ENCODE measurements at places on chromosomes 16 and 17.
A peak's percentile ranks its signal among the peaks of the same experiment; 100 is the strongest.

DNA sequence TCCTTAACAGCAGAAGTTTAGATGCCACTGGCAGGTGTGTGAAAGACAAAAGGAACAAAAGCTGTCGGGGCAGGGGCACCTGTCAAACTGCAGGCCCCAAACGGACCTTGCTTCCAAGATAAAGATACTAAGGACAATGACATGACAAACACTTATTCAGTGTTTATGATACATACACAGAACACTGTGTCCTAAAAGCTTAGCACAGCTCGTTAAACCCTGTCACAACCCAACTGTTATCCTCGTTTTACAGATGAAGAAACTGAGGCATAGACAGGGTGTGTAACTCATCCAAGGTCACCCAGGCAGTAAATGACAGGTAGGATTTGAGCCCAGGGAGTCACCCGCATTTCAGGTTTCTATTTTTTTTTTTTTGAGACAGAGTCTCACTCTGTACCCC lies 9.6 kb downstream of the SDK2 start:
- no peak for DNase-seq

- no peak for DNase-seq
Measured at GRCh38 chr16:53837426-53837825, 133.5 kb downstream of the FTO start.

GRCh38 chr17:82740906-82741759 lies 5.7 kb downstream of the FN3K start:
- no peak for DNase-seq

DNA sequence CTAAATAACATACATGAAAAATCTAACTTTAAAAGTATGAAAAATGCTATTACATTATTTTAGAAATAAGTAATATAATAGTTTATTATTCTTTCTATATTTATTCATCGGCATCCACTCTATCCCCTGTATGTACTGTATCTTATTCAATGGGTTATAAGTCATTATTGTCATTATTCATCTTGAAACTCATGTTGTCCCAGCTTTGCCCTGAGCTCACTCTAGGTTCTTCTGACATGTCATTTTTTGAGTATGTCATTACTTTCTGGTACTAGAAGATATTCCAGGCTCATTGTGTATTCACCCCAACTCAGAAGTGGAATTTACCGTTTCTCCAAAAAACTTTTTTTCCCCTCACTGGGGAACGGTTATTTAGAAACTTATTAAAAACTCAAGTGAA lies 53.0 kb upstream of the MNT start:
- no peak for DNase-seq

DNA sequence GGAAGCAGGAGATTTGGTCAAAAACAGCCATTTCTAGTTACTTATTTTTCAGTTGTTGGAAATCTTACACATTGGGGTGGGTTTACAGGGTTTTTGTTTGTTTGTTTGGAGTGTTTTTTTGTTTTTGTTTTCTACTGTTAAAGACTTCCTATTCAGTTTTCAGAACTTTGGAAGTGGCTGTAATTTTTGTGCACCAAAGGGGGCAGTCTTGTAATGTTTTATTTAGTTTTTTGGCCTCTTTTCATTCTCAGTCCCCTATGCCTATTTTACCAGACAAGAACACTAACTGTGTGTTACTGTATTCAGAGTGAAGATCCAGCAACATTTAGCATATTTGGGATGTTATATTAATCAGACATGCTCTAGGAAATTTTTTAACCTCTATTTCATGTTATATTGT lies 20.6 kb downstream of the TPPP3 start:
- DNase-seq, result no peak

- DNase-seq, result no peak
Measured at GRCh38 chr16:745739-746138, 4.9 kb upstream of the CIAO3 start.

- no peak for DNase-seq
Measured at GRCh38 chr16:152141-153128, at the start of gene HBZ. Gene HBZ (plus strand): TSS chr16:152644. CDS start chr16:152910, 266 bp downstream.

DNA sequence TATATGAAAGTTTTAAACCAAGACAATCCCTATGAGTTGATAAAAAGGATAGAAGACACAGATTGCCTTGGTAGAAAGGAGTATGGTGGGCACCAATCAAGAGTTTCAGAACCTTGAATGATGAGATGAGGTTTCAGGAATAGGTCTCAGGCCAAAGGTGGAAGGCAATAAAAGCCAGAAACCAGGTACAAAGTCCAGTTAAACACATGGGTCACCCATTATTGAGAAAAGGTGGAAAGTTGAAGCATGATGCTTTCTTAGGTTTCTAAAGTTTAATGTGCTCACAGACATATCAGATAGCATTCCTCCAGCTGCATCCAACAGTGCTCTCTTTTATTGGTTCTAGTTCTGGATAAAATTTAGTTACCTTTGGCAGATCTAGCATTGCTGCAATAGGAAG lies 950.8 kb upstream of the SOX9 start:
- DNase-seq, result no peak

DNA sequence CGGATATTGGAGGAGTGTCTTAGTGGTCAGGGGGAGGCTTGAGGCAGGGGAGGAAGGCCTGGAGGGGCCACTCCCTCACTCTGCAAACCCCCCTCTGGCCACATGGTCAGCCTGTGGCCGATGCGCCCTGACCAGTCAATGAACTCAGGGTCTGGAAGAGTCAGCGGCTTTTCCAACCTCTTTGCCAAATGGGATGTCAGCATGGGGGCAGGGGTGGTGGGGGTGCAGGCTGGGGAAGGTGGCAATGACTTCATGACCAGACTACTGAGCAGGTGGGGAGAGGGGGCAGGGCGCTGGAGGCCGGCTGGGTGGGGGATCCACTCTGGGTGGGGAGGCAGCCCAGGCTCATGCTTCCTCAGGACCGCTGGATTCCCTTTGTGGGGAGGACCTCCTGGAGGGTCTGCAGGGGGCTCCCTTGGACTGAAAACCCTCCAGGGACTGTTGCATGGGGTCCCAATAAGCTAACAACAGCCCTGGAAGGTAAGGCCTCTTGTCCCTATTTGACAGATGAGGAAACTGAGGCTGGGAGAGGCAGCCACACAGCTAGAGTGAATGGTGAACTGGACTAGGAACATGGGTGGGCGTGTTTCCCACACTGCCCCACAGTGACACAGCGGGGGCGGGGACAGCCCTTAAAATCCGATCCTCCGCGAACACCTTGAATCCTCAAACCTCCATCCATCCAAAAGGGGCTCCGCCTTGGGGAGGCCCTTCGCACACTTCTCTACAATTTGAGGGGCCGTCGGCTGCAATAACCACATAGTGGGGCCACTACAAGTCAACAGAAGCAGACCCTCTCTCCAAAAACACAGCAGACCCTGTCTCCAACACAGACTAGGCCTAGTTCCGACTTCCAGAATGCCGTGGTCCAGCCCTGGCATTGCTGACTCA lies 81.0 kb upstream of the TOB1 start:
- DNase-seq, result no peak

GRCh38 chr17:66432996-66433551 lies 130.7 kb downstream of the PRKCA start:
- DNase-seq, result no peak

DNA sequence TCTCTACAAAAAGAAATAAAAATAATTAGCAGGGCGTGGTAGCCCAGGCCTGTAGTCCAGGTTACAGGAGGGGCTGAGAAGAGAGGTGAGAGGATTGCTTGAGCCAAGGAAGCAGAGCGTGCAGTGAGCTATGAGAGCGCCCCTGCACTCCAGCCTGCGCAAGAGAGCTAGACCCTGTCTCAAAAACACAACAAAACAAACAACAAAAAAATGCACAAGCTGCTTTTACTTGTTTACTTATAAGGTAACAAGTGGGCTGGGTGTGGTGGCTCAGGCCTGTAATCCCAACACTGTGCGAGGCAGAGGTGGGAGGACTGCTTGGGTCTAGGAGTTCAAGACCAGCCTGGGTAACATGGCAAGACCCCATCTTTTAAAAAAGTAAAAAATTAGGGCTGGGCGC lies 1.7 kb downstream of the CYTH1 start:
- no peak for DNase-seq

GRCh38 chr17:2214929-2215615 lies 88.5 kb downstream of the SMG6 start:
- no peak for DNase-seq

- no peak for DNase-seq
Measured at GRCh38 chr17:49180998-49181635, 29.3 kb downstream of the GNGT2 start.

DNA sequence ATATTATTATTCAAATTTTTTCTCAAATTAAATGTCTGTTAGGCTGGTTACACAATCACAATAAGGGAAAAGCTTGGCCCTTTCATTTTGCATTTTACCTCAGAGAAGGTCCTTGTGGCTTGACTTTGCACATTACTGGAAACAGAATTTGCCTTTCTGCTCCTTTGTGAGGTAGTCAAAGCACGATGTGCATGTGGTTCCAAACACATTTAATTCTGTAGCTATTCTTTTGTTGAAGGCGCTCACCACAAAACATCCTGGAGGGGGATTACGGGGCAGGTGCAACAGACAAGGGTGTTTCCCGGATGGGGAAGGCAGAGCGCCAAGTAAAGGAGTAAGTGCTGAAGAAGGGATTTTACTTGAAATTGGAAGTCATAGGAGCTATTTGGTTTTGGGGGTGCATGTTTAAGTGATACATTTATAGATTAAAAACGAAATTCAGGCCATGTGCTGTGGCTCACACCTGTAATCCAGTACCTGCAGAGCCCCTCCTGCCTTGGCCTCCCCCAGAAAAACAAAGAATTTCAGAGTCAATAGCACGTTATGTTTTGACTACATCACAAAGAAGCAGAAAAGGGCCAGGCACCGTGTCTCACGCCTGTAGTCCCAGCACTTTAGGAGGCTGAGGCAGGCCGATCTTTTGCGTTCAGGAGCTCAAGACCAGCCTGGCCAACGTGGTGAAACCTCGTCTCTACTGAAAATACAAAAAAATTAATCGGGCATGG lies 31.2 kb upstream of the TENT4B start:
- no peak for DNase-seq

DNA sequence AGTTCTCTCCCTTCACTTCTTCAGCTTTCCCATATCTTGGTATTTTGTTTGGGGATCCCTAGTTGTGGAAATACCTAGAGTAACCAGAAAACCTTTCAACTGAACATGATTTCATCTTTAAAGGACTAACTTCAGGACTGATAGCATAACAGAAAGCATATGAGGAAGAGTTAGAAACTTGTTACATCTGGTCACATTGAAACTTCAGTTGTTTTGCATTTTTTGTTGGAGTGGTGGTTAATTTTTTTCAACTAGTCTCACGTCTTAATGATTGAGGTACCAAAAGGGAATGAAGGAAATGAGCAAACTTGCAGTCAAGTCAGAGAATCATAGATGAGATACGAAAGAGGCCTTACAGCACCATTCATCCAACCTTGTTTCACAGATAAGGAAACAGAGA lies 49.6 kb downstream of the TANGO6 start:
- no peak for DNase-seq

GRCh38 chr17:7404737-7405349 lies 946 bp upstream of the TMEM256 start:
- peak; percentile 65 for DNase-seq

DNA sequence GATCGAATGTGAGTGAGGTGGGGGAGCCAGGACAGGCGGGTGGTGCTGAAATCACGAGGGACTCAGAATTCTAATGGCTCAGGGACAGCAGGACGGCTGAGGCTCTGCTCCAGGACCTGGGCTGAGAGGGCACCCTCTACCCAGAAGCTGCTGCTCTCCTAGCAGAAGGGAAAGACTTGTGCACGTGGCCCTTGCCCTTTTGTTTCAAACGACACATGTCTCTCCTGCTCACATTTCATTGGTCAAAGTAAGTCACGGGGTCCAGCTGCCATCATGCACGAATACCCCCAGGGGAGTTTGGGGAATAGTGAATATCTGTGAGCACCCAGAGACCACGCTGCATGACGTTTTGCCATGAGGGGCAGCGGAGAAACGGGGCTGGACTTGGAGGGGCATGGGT lies 73.2 kb downstream of the RTN4RL1 start:
- DNase-seq, result no peak

- DNase-seq, result no peak
Measured at GRCh38 chr16:730666-731509, 4.0 kb downstream of the HAGHL start.

DNA sequence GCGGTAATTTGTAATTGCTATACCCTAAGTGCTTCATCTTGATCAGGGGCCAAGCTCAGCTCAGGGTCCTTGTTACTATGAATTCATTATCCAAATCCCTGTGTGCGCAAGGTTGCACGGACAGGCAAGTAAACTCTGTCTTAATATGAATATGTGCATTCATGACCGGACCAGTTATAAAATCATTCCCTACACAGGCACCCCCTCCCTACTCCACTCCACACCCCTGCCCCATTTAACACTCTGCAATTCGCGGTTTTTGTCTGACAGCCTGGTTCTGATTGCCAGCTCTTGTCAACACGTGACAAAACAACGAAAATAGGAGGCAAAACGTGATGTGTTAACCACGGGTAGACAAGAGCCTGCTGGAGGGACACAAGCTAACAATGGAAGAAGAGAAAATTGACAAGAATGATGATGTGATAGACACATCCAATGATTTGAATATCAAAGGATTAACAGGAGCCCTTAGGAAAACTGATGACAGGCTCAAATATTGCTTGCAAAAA lies 76.5 kb downstream of the CACNG3 start:
- DNase-seq, result no peak

- no peak for DNase-seq
Measured at GRCh38 chr16:66014221-66014620, 352.3 kb upstream of the CDH5 start.

GRCh38 chr17:82235775-82236141 lies 6.9 kb downstream of the SLC16A3 start:
- no peak for DNase-seq

- DNase-seq, result no peak
Measured at GRCh38 chr16:67040166-67040565, 11.2 kb downstream of the CBFB start.

- DNase-seq, result peak; percentile 40
Measured at GRCh38 chr17:49218941-49219913, 8.7 kb downstream of the ABI3 start.

- DNase-seq, result no peak
Measured at GRCh38 chr16:4936991-4937781, at the start of gene PPL. Gene PPL (minus strand): TSS chr16:4937148. CDS start chr16:4937045, 103 bp downstream.

DNA sequence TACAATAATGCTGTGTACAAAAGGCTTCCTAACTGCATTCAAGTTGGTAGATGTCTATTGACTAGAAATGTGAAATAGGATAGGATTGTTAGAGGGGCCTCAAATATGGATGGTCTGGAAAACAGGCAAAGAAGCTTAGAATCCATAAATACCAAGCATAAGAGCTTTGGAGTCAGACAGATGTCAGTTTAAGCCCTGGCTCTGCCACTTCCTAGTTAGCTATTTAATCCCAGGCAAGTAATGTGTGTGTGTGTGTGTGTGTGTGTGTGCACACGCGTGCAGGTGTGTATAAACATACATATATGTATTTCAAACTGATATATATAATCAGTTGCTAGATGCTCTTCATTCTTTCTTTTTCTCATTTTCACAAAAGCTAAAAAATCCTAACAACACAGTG lies 66.7 kb downstream of the MMD start:
- no peak for DNase-seq

GRCh38 chr16:24504472-24505345 lies 34.7 kb upstream of the RBBP6 start:
- peak; percentile 42 for DNase-seq
